CD4-positive, CD25-positive, alpha-beta regulatory T cell (primary cell): ENCODE measurements at places on chromosomes 6 and 20.

DNA sequence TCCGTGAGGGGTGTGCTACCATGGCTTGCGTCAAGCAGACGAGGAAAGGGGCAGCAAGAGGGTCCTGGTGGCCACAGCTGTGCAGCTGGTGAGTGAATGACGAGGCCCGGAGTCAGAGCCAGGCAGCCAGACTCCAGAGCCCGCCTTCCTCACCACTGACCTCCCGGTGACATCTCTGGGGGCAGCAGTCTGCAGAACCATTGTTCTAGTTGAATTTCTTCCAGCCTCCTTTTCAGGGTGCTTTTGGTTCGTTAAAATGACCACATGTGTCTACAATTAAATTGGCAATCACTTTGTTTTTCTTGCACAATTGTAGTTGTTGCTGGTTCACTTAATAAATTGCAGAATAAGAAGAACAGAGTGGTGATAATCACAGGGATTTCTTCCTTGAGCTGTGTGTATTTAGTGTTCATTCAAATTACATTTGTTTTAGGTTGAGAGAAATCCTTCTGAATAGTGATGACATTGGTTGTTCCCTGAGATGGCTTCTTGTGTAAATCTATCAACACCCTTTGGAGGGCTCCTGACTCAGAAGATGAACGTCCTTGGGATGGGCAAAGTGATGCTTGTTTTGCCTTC is 96.4 kb downstream of the TULP4 start:
- DNase-seq = no peak

GRCh38 chr6:31834367-31835250 is 7.1 kb downstream of the HSPA1B start:
- DNase-seq = peak; percentile 83

DNA sequence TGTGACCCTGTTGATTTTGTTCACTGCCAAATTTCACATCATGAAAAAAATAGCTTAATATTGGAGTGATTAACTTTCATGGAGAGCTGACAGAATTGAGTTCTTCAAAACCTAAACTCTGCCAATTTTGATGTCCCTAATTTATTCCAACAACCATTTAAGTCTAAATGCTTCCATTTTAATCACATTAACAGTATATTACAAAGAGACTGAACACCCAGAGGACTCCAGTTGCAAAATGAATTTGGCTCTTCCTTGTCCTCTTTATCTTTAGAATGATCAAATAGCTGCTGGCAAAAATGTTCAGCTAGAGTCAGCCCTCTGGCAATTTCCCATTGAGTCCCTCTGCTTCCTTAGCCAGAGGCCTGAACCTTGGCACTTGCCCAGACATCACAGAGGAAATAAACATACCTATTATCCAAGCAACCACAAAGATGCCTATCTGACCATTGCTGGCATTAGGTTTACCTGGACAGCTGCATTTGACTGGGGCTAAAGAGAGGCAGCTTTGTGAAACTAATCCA is 299.0 kb upstream of the STXBP5 start:
- DNase-seq = no peak

- no peak for DNase-seq
Measured at GRCh38 chr6:121932076-121932991, 467.1 kb upstream of the HSF2 start.

- DNase-seq = no peak
Measured at GRCh38 chr6:119862719-119863118, 513.2 kb upstream of the MAN1A1 start.

- DNase-seq = no peak
Measured at GRCh38 chr6:170082531-170083187, 208.2 kb downstream of the DLL1 start.

GRCh38 chr20:24667689-24668383 is 198.4 kb downstream of the SYNDIG1 start:
- no peak for DNase-seq

GRCh38 chr6:41051873-41052272 is 1.1 kb upstream of the APOBEC2 start:
- no peak for DNase-seq

DNA sequence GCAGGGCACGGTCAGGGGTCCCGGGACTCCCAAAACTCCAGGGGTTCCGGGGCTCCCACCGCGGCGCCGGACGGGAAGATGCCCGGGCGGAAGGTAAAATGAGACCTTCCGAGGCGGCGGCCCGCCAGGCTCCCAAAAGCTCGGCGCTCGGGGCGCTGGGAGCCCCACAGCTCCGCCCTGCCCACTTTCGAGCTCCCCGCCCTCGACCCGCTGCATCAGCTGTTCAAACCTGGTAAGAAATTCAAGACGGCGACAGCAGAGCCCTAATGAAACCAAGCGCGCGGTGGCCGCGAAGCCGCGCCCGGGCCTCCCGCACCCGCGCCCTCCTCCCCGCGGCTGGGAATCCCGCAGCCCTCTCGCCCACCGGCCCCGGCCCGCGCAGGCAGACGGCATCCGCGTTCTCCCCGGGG is 369 bp downstream of the SLC4A11 start:
- DNase-seq = peak; percentile 66

DNA sequence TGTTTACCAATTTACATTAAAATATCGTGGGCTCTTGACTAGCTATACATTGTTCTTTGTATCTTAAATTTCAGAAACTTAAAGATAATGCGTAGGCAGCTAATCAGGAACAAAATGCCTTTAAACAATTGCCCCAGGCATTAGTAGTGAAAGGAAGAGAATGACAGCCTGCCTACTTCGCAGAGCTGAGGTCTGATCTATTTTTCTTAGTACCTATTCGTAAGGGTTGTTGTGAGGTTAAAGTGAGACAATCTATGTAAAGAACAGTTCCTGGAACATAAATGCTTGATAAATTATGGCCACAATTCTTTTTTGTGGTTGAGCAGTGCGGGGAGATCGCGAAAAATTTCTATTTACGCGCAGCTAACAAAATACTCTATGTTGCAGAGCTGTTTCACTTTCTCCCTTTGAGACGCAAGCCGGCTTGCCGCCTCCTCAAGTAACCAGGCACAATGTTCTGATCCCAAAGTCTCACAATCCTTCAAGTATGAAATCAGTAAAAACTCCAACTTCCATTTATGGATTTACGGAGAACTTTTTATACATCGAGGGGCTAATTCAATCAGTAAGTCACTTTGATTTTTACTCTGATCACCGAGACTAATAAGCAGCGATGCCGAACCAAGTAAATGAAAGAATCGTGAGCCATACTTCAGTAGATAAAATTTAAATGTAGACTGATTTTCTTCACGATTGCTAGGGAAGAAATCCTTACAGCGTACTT is 878 bp upstream of the PNRC1 start:
- peak; percentile 32 for DNase-seq

GRCh38 chr6:12472601-12473038 is 182.5 kb downstream of the EDN1 start:
- no peak for DNase-seq

- no peak for DNase-seq
Measured at GRCh38 chr6:28105245-28105639, 19.2 kb upstream of the ZSCAN16 start.

DNA sequence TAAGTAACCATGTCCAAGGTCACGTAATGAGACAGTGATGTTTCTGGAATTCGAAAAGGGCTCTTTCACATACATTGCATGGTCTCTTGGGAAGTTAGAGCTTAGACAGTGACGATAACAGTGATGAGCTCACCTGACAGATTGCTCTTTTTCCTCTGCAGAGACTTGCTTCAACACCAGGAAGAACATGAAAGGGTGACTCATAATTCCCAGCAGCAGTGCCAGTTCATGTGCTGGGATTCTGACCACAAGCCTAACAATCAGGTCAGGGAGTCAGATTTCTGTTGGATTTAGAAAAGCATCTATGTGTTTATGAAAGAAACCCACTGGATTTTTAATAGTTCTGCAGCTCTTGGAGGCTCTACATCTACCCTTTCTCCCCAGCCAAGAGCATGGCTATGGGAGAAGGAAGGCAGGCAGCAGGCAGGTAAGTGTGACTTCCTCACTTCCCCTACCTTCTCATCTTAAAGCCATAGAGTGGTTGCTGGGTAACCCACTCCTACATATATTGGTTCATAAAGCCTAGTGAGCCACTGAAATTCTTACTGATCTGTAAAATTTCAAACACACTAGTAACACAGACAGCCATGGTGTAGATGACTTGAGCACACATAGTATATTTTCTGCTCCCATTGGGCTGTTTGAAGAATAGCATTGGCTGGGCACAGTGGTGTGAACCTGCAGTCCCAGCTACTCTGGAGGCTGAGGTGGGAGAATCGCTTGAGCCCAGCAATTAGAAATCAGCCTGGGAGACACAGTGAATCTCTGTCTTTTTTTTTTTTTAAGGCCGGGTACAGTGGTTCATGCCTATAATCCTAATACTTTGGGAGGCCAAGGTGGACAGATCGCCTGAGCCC is 44.4 kb upstream of the LOC128125822 start:
- DNase-seq = no peak

GRCh38 chr20:23362392-23363256 is 642 bp downstream of the GZF1 start:
- DNase-seq = no peak

DNA sequence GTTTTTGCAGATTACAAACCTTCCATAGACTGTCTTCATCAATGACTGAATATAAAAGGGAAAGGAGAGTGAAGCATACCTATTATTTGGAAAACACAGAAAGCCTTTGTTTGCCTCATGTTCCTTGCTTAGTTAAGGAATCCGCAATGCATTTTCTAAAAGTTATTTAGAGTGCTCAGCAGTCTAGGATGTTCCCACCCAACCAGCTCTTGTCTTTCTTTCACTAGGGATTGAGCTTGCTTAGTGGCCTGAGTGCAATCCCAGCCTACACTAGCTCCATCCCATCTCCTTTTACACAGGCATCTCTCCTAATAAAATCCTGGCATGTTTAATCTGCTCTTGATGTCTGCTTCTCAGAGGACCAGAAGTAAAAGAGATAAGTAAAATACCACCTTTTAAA is 850.5 kb upstream of the GJE1 start:
- no peak for DNase-seq

GRCh38 chr20:12882832-12883506 is 125.8 kb upstream of the SPTLC3 start:
- DNase-seq = no peak

DNA sequence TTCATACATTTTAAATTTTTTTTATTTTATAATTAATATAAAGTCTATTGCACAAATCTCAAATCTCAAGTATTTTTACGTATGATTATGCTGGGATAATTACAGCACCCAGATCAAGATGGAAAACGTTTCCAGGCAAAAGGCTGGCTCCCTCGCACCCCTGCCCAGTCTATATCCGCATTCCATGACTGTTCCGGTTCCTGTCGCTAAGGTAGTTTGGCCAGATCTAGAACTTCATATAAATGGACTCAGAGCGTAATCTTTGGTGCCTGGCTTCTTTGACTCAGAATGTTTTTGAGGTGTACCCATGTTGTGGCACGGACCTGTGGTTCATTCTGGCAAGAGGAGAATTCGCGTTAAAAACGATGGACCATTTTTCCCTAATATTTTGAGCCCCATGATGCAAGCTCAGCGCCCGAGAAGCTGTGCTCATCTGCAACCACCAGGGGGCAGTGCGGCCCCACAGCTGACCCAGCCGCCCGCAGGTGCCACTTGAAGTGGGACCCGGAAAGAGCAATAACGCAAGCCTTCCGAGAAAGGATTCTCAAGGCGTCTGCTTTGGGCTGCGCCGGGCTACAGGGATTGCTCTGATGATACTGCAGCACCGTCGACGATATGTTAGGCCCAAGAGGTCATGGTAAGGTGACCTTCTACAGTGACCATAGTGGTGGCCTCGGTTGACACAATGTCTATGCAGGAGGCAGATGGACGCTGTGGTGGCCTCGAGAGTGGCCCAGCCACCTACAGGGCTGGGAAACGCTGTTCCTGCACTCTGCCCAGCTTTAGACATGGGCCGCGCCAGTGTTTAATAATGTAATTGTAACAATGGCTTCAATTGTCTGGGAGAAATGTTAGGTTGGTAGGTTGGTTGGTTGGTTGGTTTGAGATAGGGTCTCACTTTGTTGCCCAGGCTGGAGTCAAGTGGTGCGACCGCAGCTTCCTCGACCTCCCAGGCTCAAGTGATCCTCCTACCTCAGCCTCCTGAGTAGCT is 160.1 kb downstream of the ZMYND8 start:
- DNase-seq = peak; percentile 79

GRCh38 chr6:47047479-47048407 is 5.6 kb upstream of the ADGRF1 start:
- peak; percentile 52 for DNase-seq

- DNase-seq = no peak
Measured at GRCh38 chr6:3520281-3521230, 63.7 kb upstream of the SLC22A23 start.

DNA sequence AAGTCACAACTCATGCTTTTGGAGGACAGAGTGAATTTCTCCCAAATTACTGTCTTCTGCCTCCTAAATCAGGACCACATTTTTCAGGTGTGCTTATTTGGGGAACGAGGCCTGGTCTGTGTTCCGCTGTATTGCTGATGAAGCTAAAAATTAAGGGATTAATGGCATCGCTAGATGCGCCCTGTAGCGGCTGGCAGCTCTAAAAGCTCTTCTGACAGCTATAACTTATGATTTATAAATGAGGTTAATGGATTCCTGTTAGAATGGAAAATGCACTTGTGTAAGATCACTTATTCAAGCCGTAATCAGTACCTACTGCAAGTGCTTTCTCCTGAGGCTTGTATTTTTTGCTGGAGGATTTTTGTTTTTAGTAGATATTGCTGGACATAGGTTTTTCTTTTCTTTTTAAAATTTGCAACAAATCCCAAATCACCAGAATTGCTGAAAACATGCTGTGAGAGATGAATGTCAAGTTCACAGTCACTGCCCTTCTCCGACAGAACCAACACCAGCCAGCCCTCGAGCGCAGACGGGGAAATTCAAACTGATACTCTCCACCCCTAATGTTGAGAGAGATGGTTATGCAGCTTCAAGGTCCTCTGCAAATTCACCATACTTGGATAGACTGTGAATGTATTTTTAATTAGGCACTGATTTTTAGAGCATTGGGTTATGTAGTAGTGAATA is 49.1 kb downstream of the AKAP12 start:
- DNase-seq = no peak

DNA sequence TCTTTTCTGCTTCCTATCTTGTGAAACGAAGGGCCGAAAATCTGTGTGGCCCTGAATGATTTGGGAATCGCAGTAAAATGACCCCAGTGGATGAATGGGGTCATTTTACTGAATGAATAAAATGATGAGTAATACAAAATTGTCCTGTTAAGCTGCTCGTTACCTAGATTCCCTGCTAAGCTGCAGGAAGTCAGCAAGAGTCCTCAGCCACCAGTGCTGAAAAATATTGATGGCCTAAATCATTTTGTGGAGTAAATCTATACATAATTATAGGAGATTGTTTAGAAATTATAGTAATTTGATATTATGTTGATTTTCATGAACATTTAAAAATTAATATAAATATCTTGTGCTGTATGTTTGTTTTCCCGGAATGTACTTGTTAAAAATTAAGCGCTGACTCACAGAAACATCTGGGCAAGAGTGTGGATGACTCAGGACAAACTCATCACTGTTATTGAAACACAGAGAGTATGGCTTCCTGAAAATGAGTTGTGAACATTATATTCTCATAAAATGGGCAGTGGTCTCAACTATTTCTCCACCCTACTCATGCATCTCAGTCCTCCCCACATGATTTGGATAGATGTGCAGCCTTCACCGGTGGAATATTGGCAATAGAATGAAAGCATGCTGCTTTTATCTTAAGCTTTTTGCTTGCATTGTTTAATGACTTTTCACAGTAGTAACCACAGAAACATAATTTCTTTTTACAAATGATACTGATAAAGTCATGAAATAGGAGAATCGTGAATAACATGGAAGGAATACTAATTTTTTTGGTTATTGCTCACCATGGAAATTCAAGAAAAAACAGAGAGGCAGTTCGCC is 36.2 kb upstream of the RGS17 start:
- DNase-seq = no peak
